ENCODE measurements at places on chromosomes 2 and 18. TPM values are rescaled to one million over a fixed set of nuclear protein-coding genes. Genes with fewer than 3 reads are reported as not detected.
A peak's percentile ranks its signal among the peaks of the same experiment; 100 is the strongest.

Gene SRD5A2
- total RNA-seq = not detected

Gene FN1
- total RNA-seq = 955 TPM

Gene CCDC150
- total RNA-seq = 0.87 TPM

Gene PAX8
- total RNA-seq = 1.6 TPM

Gene RELCH
- 30.0 TPM for total RNA-seq

Gene RAB31
- 137 TPM for total RNA-seq

Gene ALK
- not detected for total RNA-seq

Gene UGP2
- 145 TPM for total RNA-seq

- DNase-seq = peak; percentile 86
Measured at GRCh38 chr2:219475697-219476651, 22.7 kb upstream of the GMPPA start.

- no peak for DNase-seq
Measured at GRCh38 chr18:38038242-38038641, 472.6 kb upstream of the CELF4 start.

- no peak for DNase-seq
Measured at GRCh38 chr18:57397440-57398132, 37.6 kb upstream of the ONECUT2 start.

DNA sequence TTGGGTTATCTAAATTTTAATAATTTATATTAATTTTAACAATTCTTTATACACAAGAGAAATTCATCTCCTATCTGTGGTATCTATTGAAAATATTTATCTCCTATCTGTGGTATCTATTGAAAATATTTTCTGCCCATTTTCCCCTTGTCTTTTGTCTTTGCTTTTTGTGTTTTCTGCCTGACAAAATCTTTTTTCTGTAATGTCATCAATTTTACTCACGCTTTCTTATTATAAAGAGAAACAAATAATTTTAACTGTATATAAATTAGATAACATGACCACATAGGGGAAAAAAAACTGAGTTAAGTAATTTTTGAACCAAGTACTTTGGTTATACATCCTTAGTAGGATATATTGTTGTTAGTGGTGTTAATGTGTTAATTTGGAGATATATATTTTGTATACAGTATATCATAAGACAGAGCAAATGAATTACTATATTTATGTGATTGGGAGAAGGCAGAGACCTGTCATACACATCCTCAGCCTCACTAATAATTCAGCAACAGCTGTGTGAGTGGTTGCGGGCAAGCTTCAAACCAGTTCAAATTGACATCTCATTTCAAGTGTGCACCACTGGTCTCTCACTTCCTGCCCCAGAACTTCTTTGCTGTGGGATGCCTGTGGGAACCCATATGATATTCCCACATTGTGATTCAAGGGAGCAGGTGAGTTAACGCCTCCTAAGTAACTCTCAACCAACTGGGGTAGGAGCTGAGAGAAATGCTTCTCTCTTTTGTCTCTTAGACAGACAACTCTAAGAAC lies 292.4 kb downstream of the SP3 start:
- no peak for DNase-seq

- no peak for DNase-seq
Measured at GRCh38 chr18:44969214-44969795, 288.6 kb downstream of the SETBP1 start.

- DNase-seq = peak; percentile 91
Measured at GRCh38 chr2:218217360-218218267, 625 bp downstream of the ARPC2 start.

DNA sequence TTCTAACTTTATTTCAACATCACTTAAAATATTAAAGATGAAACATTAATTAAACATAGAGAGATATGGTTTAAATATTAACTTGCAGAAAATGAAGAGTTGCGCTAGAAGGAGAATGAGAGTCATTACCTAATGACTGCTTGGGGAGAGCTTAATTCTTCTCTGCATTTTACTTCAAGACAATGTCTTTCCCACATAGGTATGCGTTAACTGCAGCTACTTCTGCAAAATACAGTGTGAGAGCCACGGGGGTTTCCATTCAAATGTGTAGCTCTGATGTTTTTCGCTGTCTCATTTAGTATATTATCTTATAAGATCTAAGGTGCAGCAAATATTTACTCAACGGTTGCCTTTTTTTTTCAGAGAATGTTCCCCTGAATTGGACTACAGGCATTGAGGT lies 126.7 kb downstream of the TMX3 start:
- no peak for DNase-seq

DNA sequence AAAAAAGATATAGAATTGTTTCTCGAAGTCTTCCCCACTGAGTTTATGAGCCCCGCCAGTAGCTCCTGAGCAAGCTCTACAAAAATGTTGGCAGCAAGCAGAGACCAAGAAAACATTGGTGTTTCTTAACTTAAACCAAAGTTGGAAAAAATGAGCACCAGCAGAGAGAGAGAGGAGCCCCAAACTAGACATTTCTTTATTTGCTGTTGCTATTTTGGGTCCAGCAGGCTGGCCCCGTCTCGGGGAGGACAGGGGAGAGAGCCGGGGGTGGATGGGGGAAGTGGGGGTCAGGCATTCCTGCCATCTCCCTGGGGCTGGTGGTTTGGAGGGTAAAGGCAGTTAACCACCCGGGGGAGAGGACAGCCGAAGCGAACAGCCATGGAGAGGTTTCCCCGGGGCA lies 113.0 kb downstream of the DYSF start:
- DNase-seq = no peak

GRCh38 chr18:68148863-68149262 lies 566.0 kb downstream of the TMX3 start:
- no peak for DNase-seq

- DNase-seq = no peak
Measured at GRCh38 chr2:8115966-8116365, 565.9 kb upstream of the ID2 start.

GRCh38 chr18:27206411-27206810 lies 21.3 kb upstream of the CHST9 start:
- no peak for DNase-seq

GRCh38 chr2:164620873-164621763 lies at the start of gene GRB14:
Gene GRB14 (minus strand): TSS chr2:164621482. CDS start chr2:164621309, 173 bp downstream.
- peak; percentile 90 for DNase-seq

GRCh38 chr2:74384051-74384450 lies 3.9 kb upstream of the DCTN1 start:
- no peak for DNase-seq

DNA sequence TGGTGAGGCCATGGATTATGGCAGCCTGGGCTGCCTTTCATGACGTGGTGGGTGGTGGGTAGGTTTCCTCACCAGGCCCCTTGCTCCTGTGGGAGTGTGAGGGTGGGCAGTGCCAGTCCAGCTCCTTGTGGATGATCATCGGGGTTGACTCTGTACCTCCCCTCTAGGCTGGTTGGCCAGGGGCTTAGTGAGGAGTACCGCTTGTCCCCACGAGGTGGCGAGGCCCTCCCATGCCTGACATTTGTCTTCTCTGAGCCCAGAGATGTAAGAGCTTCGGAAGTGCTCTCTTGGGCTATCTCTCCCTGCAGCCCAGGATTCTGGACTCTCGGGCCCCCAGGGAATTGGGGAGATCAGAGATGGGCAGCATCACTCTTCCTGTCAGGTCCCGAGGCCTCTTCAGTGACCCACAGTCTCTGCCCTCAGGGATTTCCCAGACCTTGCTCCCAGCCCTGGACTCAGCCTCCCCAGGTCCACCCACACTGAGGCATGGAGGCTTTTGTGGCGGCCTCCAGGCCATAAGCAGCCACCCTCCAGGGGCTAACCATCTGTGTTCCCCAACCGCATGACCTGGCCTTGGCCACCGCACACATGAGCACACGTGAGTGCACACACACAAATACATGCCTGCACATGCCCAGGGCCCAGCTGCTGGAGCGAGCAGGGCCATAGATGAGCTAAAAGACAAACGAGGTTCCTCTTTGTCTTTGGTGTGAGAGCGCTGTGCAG lies 6.5 kb downstream of the SPR start:
- no peak for DNase-seq

DNA sequence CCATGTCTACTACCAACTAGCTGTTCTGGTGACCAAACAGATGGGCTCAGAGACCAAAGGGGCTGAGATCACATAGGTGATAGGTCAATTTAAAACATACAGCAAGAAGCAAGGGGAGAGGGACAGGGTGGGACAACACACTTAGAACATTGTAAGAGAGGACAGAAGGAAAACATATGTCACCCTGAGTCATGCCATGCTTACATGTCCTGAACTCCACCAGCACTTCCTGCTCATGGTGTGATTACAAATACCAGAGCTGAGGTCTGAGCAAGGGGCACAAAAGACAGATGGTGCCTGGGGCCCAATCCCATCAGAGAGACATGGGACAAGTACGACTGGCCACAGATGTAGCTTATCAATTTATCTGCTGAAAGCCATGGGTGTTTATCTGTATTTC lies 28.7 kb upstream of the GALNT14 start:
- no peak for DNase-seq

DNA sequence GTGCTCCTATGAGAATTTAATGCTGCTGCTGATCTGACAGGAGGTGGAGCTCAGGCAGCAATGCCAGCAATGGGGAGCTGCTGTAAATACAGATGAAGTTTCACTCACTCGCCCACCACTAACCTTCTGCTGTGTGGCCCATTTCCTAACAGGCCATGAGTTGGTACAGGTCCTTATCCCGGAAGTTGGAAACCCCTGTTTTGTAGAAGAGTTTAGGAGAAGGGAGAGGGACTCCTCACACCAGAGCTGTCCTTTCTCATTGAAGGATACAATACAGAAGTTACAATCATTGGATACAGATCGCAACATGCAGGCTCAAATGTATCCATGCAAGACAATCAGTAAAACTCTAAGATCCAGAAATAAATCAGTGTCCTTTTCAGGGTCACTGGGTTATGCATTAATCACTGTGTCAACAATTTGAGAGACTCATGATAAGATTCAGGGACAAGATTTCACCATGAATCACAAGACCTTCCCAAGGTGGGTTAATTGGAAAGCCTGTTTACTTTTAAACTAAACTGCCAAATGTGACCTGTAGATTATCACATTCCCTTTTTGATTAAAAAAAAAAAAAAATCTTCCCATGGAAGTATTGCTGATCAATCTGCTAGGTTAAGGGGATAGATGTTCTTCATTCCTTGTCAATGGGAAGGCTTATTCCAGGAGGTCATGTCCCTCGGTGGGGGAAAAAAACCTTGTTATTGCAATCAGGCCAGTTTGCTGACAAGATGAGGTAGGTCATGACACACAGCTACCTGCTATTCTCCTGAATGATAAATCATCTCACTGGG lies 97.2 kb downstream of the SP100 start:
- no peak for DNase-seq

DNA sequence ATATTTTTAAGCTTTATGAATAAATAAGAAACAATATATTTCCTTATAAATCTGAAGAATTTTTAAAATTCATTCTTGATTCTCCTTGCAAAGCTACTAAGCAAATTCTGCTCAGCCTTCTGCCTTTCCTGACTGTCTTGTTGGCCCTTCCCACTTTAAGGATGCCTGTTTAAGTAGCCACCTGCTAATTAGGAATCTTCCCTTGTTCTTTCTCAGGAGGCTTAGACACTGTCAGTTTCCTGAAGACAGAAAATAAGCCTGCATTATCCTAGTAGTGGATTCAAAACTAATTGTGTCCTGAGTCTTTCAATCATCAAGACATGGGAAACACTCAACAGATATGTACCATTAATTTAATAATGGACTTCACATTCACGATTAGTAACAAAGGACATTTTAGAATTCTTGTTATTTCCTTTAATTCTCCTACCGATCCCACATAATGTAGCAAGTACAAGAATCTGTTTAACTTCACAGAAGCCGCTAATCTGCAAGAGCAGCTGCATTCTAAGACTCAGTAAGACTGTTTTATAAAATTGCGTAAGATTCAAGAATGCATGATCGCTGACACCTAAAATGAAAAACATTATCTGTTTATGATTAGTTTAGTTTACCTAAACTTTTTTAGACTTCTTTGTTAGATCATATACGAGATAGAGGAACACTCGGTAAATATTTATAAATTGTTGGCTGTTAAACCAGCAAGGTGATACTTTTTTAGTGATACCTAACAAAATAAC lies 445.4 kb upstream of the DSEL start:
- no peak for DNase-seq

- no peak for DNase-seq
Measured at GRCh38 chr2:78589871-78590270, 435.6 kb upstream of the REG3G start.

GRCh38 chr2:48915227-48915626 lies 159.7 kb upstream of the LHCGR start:
- DNase-seq = no peak

GRCh38 chr2:121363632-121364420 lies 78.8 kb upstream of the TFCP2L1 start:
- DNase-seq = no peak

DNA sequence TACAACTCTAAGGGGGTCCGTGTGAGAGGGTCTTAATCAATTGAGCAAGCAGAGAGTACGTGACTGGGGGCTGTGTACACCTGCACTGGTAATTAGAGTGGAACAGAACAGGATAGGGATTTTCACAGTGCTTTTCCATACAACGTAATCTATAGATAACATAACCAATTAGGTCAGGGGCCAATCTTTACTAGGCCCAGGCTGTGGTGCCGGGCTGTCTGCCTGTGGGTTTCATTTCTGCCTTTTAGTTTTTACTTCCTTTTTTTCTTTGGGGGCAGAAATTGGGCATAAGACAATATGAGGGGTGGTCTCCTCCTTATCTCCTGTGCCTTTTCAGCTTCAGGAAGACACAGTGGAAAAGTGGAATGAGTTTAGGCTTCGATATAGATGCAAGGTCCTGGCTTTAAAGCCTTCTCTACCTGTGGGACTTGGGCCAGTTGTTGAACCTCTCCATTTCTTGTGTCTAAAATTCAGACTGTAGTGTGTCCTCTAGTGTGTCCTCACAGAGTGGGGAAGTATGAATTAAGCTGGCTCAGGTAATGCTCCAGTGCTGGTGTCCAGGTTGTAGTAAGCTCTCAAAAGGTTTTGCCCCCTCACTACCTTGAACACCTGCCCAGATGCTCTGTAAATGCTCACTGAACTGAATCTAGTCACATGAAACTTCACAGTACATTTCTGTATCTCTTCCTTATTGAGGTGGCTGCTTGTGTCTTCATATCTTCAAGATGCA lies 422.8 kb downstream of the SETBP1 start:
- DNase-seq = no peak

- no peak for DNase-seq
Measured at GRCh38 chr2:37262522-37262921, 31.1 kb downstream of the NDUFAF7 start.

GRCh38 chr18:49400398-49401072 lies 59.9 kb downstream of the DYM start:
- no peak for DNase-seq

DNA sequence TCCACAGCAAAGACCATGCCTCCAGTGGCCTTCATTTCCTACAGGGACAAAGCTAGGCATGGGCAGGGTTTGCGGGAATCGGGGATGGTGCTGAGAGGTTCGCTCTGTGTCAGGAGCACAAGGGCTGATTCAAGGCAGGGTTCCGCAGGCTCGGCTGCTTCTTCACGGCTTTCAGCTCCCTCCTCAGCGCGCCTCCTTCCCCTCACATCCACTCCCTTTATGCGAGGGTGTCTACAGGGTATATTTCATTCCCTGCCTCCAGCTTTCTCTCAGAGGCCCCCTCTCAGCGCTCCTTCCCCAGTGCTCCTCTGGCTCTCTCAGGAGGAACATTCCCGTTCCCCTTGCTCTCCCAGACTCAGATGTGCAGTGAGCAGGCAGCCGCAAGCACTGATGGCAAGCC lies 78.7 kb upstream of the ASB18 start:
- no peak for DNase-seq

- no peak for DNase-seq
Measured at GRCh38 chr2:225233234-225233633, 166.3 kb upstream of the NYAP2 start.
